ENCODE measurements at places on chromosomes 5 and 9. TPM values are rescaled to one million over a fixed set of nuclear protein-coding genes. Genes with fewer than 3 reads are reported as not detected.

IQGAP2 gene
- total RNA-seq: 3.4 TPM

FCN2 gene
- total RNA-seq: not detected

HRCT1 gene
- 0.56 TPM for total RNA-seq

MVB12B gene
- 1.7 TPM for total RNA-seq

EDIL3 gene
- total RNA-seq: 11.4 TPM

TGFBI gene
- total RNA-seq: 96.9 TPM

SMIM33 gene
- total RNA-seq: not detected

UGT3A1 gene
- total RNA-seq: not detected

PPP3R2 gene
- total RNA-seq: not detected

TNC gene
- 0.54 TPM for total RNA-seq

PSD2 gene
- not detected for total RNA-seq

FOXD4L5 gene
- total RNA-seq: 0.09 TPM

NUTM2F gene
- not detected for total RNA-seq

ALDOB gene
- not detected for total RNA-seq

PNPLA7 gene
- total RNA-seq: 0.47 TPM

LTC4S gene
- 1.1 TPM for total RNA-seq

CDC20B gene
- not detected for total RNA-seq

PCDHGA7 gene
- 1.4 TPM for total RNA-seq

HEMGN gene
- not detected for total RNA-seq

OCLN gene
- total RNA-seq: 4.1 TPM

NR2F1 gene
- total RNA-seq: 24.9 TPM

MEIKIN gene
- not detected for total RNA-seq

HACD4 gene
- total RNA-seq: 0.56 TPM

PCA3 gene
- total RNA-seq: 0.90 TPM

MYMK gene
- total RNA-seq: not detected

DRD1 gene
- not detected for total RNA-seq

LAMC3 gene
- total RNA-seq: under 0.01 TPM

CDK5RAP2 gene
- total RNA-seq: 28.8 TPM

EQTN gene
- not detected for total RNA-seq

ENTPD2 gene
- total RNA-seq: not detected

ADAMTS19 gene
- total RNA-seq: not detected

IFNE gene
- total RNA-seq: 0.99 TPM

UGT3A2 gene
- not detected for total RNA-seq

DND1 gene
- 0.09 TPM for total RNA-seq

PCDHB8 gene
- total RNA-seq: 0.18 TPM

PCDHA13 gene
- 0.09 TPM for total RNA-seq

IL7R gene
- total RNA-seq: 3.2 TPM

ANKRD18A gene
- 0.75 TPM for total RNA-seq

SIT1 gene
- total RNA-seq: not detected
